ENCODE measurements at places on chromosomes 1 and 21.

GRCh38 chr1:48661726-48662463 lies 114.8 kb downstream of the BEND5 start:
- DNase-seq = no peak

GRCh38 chr1:53214376-53214940 lies 6.0 kb downstream of the CZIB start:
- DNase-seq = no peak

DNA sequence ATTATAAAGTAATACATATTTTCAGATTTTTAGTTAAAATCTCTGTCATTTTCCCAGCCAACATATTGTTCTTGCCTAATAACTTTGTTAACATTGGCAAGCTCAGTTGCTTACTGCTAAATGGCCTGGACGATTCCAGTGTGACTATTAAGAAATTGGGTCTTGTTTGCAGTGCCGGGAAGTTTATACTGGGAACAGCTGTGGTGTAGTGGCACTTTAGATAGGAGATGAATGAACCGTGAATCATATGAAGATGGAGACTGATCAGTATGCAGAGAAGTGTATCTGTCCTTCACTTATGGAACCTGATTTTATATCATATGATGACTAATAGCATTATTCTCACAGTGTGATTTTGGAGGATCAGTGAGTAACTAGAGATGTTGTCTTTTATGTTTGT lies 3.3 kb downstream of the CHRM3 start:
- no peak for DNase-seq

GRCh38 chr1:16043521-16043920 lies at the start of gene CLCNKB:
Gene CLCNKB (plus strand): TSS chr1:16043782. CDS start chr1:16044493, 711 bp downstream.
- no peak for DNase-seq

- DNase-seq = no peak
Measured at GRCh38 chr1:51915951-51916350, 37.4 kb upstream of the NRDC start.

- no peak for DNase-seq
Measured at GRCh38 chr1:230869500-230869899, 1.2 kb upstream of the C1orf198 start.

- no peak for DNase-seq
Measured at GRCh38 chr1:58156124-58156468, 390.4 kb downstream of the OMA1 start.

DNA sequence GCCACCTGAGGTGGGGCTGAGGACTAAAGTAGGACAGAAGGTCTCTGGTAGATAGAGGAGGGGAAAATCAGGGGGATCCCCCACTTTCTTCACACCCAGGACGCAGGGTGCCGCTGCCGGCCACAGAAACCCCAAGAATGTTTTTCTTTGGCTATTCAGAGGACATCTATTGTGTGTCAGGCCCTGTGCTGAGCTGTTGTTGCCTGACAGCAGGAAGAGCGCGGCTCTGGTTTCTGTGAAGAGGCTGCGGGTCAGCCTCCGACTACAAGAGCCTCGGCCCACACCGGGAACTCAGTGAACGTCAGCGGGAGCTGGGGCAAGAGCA lies 407 bp upstream of the PIGV start:
- no peak for DNase-seq

DNA sequence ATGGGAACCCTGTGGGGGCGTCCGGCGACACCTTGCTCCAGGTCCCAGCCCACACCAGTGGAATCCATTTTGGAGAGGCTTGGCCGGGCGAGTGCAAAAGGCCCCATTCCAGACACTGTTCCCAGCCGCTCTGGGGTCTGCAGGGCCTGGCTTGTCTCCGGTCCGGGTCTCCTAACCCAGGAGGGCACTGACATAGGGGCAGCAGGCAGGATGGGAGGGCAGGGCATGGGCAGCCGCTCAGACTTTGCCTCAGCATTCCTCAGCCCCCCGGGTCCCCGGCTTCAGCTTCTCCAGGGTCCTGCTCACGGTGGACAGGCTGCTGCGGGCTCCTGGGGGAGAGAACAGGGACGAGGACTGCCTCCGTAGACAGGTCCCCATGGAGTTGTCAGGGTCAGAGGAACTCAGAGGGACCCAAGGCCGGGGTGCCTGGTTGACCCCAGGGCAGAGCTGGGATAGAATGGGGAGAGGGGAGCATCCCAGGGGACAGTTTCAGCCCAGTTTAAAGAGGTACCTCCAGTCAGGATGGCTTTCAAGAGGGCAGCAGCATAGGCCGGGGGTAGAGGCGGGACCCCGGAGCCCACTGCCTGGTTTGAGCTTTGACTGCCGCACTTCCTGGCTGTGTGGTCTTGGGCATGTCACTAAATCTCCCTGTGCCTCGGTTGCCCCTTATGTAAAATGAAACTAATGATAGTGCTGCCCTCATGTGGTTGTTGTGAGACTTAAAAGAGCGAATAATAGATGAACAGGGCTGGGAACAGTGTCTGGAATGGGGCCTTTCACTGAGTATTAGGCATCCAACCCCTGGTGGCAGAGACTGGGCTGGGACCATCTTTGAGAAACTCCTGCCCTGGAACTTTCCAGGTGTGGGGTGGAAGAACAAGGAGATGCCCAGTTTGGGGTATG lies 3.7 kb downstream of the KNCN start:
- no peak for DNase-seq
